Spinal cord (tissue), 10 donors: ENCODE measurements at places on chromosomes 1 and 21. TPM values are rescaled to one million over a fixed set of nuclear protein-coding genes. Genes with fewer than 3 reads are reported as not detected.

Gene SLAMF6
- total RNA-seq: 0.11 TPM

Gene TMEM54
- 7.1 TPM for total RNA-seq

Gene EXOC8
- total RNA-seq: 26.9 TPM

Gene CELA2B
- not detected for total RNA-seq

Gene KCNT2
- 32.3 TPM for total RNA-seq

Gene TNFRSF14
- 20.4 TPM for total RNA-seq

Gene FAM177B
- 0.40 TPM for total RNA-seq

Gene CFH
- total RNA-seq: 183 TPM

Gene GIPC2
- 1.5 TPM for total RNA-seq

Gene RXFP4
- not detected for total RNA-seq

Gene RHBG
- not detected for total RNA-seq

Gene PFDN2
- total RNA-seq: 30.3 TPM

Gene RER1
- 48.8 TPM for total RNA-seq

Gene CRNN
- total RNA-seq: not detected

Gene KLF17
- 0.69 TPM for total RNA-seq

Gene C1orf87
- total RNA-seq: 1.8 TPM

Gene LCE2A
- total RNA-seq: not detected

Gene HCRTR1
- total RNA-seq: 3.2 TPM

Gene SLC1A7
- 0.06 TPM for total RNA-seq

Gene CR1L
- 0.50 TPM for total RNA-seq

Gene KDF1
- not detected for total RNA-seq

Gene KCNJ9
- total RNA-seq: 2.3 TPM

Gene ACKR1
- 3.5 TPM for total RNA-seq

Gene SLC35F3
- 3.5 TPM for total RNA-seq

Gene TDRD5
- 3.9 TPM for total RNA-seq

Gene CCSAP
- total RNA-seq: 34.7 TPM

Gene DENND2C
- 4.0 TPM for total RNA-seq

Gene PRKAB2
- 22.8 TPM for total RNA-seq

Gene CRYBG2
- 0.30 TPM for total RNA-seq

Gene ATAD3C
- 0.10 TPM for total RNA-seq

Gene DMRTA2
- total RNA-seq: 0.61 TPM

Gene SEMA4A
- total RNA-seq: 8.2 TPM

Gene ADORA3
- 7.2 TPM for total RNA-seq

Gene PROX1
- total RNA-seq: 12.3 TPM

Gene HRNR
- not detected for total RNA-seq

Gene SSR2
- total RNA-seq: 187 TPM

Gene CFAP74
- total RNA-seq: 4.1 TPM

Gene KCNQ4
- 1.3 TPM for total RNA-seq

Gene XCL1
- not detected for total RNA-seq
